ENCODE measurements at places on chromosomes 7 and 10.
A peak's percentile ranks its signal among the peaks of the same experiment; 100 is the strongest.

GRCh38 chr7:69962186-69963065 is 364.2 kb downstream of the AUTS2 start:
- DNase-seq: peak; percentile 81

DNA sequence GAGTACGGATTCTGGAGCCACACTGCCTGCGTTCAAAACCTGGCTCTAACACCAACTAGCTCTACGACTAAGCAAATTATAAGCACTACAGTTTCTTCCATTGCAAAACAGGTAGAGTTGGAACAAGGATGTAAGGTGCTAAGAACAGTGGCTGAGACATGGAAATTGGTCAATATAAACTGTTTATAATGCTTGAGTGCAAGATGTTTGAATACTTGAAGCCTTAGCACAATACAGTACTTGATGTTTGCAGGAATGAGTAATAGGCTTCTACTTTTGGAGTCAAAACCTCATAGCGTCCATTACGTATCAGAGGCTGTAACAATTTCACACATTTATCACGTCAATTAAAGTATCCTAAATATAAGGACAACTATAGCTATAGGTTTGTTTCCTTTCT is 6.9 kb downstream of the NT5C2 start:
- DNase-seq: no peak

- no peak for DNase-seq
Observed at GRCh38 chr7:91228327-91228726, 35.9 kb upstream of the FZD1 start.

- DNase-seq: no peak
Observed at GRCh38 chr7:13829231-13829630, 160.2 kb downstream of the ETV1 start.

DNA sequence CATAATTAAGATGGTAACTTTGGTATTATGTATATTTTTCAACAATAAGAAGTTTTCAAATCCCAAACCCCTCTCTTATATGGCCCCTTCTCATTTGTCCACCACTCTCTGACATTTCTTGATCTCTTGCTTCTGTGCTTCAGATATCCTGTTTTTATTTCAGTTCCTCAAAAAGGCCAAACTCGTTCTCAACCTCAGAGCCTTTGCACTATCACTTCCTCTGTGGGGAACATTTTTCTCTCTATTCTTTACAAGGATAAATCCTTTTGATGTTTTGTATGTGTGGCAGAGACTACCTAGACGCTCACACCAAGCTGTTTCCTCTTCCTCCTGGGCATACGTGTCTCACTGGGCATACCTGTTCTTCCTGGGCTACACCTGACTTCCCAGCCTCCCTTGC is 54.2 kb upstream of the FRMD4A start:
- no peak for DNase-seq

DNA sequence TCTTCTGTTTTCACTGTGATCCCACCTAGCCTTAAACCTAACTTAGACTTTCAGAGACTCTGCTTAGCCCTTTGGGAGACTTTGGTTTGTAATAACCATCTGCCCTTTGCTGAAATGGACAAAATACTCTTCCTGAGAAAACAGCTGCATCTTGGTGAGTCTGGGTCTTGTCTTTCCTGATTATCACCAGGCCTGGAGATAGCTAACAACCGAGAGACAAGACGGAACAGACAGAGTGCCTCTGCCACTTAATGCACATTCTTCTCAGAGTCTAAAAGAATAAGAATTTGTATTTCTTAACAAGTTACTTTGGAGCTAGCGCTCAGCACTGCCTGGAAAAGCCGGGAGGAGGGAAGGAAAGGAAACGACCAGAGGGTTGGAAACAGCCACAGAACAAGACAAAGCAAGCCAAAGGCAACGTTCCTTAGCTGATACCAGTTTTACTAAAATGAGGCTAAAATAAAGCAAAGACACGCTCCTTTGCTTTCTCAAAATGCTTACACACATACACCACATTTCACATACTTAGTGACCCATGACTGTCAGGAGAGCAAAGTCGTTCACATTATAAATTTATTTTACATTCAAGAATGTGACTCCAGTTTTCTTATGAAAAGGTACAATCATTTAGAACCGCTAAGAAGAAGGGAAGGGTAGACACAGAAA is 70.3 kb upstream of the DGKI start:
- no peak for DNase-seq

GRCh38 chr10:28046579-28046978 is 47.7 kb upstream of the ODAD2 start:
- DNase-seq: no peak

Data from brain (organoid and tissue), 16 donors.